Esophagus squamous epithelium (tissue), 5 donors: ENCODE measurements at places on chromosomes 16 and 17.

- DNase-seq: no peak
Observed at GRCh38 chr16:57842601-57843000, 40.3 kb upstream of the KIFC3 start.

GRCh38 chr16:21001262-21001661 is 100.7 kb downstream of the LYRM1 start:
- DNase-seq: no peak

DNA sequence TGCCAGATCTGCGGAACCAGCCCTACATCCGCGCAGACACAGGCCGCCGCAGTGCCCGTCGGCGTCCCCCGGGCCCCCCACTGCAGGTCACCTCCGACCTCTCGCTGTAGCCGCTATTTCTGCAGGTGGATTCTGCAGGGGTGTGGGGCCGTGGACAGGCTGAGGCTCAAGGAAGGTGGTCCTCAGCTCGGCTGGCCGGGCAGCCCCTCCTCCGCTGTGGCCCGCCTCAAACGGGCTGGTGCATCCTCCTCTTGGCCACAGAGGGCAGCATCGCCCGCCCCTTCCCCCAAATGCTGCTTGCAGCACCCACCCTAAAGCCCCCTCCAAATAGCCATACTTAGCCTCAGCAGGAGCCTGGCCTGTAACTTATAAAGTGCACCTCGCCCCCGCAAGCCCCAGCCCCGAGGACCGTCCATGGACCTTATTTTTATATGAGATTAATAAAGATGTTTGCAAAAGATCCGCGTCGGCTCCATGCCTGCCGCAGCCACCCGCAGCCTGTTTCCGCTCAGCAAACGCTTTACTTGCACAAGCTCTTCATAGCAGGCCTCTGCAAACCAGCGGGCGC is 14.9 kb downstream of the SPATA32 start:
- no peak for DNase-seq

DNA sequence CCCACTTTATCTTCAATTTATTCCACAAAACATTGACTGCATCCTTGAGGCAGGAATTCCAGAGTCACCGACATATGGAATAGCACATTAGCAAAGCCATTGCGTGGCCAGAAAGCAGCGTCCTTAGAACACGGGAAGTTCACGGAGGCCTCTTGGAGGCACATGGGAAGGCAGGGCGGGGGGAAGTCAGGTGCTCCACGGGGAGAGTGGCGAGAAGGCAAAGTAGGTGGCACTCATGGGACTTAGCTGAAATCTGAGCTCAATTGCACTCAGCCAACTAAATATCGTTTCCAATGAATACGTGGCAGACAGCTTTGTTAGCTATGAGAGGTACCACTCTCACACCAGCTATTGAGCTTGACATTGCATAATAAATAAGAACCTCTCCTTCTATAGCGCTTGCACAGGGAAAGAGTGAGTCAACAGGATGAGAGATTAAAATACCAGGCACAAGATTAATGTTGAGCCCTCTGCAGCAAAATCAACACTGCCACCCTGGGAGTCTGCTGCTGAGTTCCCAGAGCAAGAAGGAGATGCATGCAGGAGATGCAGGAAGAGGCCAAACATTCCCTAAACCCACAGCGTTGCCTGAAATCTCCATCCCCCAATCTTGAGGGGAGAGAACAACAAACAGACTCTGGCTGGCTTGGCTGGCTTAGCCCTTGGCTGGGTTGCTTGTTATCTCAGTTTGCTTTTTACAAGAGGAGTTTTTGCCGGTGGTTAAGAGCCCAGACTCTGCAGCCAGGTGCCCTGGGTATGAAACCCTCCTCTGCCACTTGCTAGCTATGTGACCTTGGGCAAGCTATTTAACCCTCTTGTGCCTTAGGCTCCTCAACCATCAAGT is 28.8 kb downstream of the ABCC12 start:
- no peak for DNase-seq

DNA sequence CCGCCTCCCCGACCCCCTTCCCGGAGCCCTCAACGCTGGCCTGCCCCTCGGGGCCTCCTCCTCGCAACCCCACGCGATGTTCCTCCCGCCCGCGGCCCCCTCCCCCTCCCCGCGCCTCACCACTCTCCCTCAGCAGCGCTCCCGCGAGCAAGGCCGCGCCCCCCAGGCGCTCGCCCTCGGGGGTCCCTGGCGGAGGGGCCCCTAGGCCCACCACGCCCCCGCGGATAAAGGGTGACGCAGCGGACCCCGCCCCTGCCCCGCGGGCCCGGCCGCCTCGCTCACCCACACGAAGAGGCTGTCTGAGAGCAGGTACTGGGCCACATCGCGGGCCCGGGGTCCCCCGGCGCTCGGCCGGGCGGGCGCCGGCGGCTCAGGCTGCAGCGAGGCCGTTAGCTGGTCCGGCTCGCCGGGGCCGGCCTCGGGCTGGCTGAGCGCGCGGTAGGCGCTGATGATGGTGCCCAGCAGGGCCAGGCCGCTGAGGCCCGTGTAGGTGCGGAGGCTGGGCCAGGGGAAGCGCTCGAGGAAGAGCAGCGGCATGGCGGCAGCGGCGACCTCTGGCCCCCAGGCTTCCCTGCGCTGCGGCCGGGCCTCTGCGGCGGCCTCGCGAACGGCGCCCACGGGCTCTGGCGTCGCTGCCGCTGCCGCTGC is 430 bp downstream of the AMFR start:
- no peak for DNase-seq

DNA sequence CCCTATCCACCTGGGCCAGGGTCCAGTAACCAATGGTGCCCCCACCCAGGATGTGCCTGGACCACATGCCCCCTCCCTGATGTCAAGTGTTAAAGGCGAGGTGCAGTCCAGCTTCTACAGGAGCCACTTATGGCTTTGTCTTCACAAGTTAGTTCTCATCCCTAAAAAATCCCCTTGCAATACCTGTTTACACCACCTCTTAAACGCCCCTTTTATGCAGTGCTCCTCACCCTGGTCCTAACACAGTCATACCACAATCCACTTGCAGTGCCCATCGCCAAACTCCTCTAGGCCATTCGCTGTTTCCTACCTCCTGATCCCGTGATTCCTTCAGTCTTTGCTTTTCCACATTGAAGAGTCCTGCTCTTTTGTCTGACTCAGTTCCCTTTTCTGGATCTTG is 7.1 kb downstream of the GLYR1 start:
- no peak for DNase-seq

DNA sequence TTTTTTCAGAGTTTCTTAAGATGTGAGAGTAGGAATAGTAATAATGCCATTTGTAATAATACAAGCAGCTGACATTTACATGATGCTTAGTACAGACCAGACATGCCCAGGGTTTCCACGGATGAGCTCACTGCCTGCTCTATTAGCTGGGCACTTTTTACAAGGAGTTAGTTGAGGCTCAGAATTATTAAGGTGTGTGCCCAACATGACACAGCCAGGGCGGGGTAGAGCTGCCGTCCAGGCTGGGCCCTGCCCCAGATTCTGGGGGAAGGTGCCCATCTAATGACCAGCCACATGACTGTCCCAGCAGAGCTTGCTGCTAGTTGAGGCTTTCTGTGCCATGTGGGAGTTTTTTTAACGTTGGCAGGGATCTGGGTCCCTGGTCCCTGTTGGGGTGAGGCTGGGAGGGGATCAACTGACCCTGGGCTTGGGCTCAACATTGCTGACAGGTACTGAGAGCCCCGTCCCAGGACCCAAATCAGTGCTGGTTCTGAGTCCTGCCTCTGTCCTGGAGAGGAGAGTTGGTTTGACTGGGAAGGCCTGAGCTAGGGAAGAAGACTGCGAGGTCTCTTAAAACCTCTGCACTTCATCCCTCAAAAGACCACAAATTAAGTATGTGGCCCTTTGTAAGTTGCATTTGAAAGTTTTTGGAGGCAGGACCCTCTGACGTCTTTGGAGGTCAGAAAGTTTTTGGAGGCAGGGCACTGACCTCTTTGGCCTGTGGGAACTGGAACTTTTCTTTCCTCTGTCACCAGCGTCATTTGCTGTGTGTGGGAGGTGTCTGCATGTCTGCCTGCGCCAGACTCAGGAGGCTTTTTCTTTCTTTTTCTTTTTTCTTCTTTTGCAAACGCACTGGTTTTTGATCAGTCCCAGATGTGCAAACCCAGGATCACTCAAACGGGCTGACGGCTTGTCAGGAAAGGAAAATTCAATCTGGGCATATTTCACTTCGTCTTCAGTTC is 2.2 kb downstream of the CRISPLD2 start:
- DNase-seq: no peak

DNA sequence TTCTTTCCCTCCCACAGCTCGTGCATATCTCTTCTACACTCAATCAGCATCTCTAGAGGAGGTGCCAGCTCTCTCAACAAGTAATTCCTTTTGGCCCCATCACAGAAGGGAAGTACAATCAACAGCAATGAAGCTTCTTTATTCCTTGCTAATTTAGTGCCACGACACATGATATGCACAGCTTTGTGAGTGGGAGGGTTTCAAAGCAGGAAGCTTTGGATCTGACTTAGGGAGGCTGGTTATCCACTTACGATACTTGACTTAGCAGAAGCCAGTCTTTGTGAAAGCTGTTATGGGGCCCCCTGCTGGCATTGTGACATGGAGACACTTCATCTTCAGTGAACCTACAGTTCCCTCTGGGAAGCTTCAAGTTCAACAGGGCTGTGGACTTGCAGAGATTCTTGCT is 81.0 kb downstream of the TMEM100 start:
- no peak for DNase-seq

DNA sequence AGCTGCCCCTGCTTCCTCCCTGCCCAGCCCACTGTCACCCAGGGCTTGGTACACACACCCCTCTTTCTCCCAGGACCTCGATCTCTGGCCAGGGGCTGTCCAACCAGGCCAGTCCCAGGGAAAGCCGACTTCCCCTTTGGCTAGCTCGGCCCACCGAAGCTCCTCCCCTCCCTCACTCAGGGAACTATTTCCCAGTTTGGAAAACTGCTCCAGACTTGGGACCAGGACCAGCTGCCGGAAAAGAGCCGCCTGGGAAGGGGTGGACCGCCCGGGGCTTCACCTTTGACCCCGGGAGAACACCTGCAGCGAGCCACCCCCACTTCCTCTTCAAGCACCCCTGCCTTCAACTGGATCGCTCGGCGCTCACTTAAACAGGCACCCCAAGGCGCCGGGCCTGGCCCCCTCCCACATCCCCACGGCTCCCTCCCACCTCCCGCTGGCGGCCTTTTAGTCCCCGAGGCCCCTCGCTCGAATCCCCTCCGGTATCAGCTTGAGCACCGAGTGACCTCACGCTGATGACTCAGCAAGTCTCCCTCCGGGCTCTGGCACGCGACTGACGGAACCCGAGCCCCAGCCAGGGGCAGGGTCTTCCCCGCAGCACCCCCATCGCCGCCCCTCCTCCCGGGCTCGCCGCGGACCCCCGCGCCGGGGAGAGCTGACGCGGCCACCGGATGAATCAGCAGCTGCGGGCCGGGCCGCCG is 934 bp downstream of the MAFG start:
- DNase-seq: no peak

- DNase-seq: no peak
Observed at GRCh38 chr16:53775821-53776431, 72.0 kb downstream of the FTO start.

DNA sequence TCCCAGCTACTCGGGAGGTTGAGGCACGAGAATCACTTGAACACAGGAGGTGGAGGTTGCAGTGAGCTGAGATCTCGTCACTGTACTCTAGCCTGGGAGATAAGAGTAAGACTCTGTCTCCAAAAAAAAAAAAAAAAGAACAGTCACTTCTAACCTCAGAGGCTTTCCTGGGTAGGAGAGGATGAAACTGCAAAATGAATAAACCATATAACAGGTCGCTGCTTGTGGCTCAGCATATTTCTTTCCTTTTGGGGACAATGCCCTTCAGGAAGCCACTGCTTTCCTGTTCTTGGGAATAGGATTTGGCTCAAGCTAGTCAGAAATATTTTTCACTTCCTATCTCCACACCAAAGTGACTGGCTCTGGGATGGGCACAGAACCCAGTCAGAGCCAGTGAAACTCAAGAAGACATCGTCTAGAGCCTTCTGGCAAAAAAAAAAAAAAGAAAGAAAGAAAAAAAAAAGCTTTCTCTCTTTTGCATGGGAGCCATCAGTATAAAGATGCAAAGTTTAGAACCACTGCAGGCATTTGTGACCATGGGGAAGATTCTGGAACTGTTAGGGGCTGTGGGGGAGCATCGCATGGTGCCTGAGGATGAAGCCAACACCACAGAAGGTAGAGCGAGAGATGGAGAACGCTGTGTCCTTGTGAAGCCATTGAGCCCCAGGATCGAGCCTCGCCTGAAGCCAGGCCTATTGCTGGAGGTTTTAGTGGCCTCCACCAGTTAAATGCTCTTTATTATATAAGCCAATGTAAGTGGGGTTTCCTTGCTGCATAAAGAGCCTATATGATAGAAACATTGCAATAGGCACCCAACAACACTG is 71.8 kb upstream of the MRTFB start:
- DNase-seq: no peak

GRCh38 chr17:59676716-59677115 is 30.5 kb downstream of the PTRH2 start:
- no peak for DNase-seq
